NCI-H187 (cell line): ENCODE measurements at places on chromosomes 3 and 15.

DNA sequence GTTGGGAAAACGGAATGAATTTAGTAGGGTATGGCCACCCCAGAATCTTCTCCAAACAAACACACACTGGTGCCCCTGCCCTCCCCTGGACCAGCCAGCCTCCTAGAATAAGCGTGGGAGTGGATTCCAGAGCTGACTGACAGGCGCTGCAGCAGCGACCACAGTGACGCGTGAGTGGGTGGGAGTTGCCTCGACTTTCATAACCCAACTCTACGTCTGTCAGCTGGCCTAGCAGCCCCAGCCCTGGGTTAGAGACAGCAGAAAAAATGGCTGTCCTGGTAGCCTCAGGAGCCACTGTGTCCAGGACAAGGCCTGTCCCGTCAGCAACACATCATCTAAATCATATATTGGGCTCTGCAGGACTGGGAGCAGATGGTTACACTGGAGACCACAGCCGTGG, 10.0 kb downstream of the PLA2G4B start:
- DNase-seq: no peak

DNA sequence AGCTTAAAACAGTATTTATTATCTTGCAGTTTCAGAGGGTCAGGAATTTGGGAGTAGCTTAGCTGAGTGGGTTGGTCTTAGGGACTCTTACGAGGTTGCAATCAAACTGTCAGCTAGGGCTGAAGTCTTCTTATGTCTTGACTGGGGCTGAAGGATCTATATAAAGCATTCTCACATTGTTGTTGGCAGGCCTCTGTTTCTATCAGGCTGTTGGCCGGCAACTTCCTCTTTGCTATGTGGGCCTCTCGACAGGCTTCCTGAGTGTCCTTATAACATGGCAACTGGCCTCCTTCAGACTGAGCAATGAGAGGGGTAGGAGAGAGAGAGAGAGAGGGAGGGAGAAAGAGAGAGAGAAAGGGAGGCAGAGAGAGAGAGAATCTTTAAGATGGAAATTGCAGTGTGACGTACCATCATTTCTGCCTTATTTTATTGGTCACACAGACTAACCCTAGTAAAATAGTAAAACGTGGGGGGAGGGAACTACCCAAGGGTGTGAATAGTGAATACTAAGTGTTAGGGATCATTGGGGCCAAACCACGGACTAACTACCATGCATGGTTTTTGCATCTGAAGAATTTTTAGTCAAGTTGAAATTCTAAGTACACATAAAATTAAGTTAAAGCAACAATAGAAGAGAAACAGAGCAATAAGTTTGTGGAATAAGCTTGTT, 16.1 kb downstream of the FGF7 start:
- DNase-seq: no peak

DNA sequence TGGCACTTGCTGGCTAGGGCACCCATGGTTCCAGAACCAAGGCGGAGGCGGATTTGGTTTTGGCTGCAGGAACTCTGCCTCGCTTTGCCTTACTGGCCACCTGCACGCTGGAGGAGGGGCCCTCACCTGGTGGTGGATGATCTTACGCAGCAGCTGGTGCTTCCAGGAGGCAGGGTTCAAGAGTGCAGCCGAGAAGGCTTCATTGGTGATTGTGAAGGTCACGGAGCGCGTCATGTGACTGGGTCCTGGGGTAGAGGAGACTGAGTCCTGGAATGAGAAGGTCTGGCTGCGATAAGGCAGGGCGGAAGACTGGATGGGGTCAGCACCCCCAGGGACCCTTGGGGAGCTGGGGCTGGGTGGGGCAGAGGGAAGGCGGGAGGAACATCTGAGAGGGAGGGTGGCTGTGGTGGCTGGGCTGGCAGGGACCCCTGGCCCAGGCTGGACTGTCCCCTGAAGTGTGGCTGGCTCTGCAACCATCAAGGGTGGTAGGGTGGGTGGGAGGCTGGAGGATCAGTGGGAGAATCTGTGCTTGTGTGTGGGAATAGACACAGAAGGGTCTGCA, 25.8 kb upstream of the GOLGA6C start:
- DNase-seq: no peak

DNA sequence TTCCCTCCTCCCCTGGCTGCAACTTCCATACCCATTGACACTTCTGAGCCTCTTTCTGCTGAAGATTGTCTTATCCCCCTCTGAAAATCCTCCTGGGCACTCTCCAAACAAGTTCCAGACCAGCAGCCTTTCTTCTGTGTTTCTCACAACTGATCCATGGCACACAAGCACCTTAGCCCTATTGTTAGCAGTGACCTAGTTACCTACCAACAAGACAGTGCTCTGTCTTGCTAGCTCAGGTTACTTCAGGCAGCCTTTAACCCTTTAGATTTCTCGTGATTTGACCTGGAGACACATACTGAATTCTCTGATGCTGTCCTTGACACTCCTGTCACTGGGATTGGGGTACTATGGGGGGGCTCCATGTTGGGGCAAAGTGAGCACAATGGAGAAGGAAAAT, 82.1 kb downstream of the GTF2E1 start:
- no peak for DNase-seq

GRCh38 chr3:29761517-29761916, 480.6 kb downstream of the RBMS3 start:
- no peak for DNase-seq

- DNase-seq: no peak
These were observed 134.4 kb downstream of the MDFIC2 start for GRCh38 chr3:70177881-70178645.

DNA sequence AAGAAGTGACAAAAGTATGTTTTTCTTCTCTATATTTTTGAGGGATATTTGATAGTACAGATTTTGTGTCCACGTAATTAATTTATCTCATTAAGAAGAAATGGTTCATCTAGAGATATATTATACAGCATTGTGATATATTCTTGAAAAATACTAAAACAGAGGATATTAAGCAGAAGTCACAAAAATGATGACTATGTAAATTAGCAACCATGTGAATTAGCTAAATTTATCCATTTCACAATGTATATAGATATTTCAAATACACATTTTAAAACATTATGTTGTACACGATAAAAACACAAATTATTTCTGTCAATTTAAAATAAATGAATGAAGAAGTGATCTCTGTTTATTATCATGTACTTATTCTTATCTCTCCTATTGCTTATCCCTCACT, 989.5 kb downstream of the TUSC7 start:
- no peak for DNase-seq

- DNase-seq: no peak
These were observed 144.1 kb downstream of the RORA start for GRCh38 chr15:61084944-61085367.

GRCh38 chr3:160343132-160343531, 55.9 kb downstream of the IFT80 start:
- DNase-seq: no peak

DNA sequence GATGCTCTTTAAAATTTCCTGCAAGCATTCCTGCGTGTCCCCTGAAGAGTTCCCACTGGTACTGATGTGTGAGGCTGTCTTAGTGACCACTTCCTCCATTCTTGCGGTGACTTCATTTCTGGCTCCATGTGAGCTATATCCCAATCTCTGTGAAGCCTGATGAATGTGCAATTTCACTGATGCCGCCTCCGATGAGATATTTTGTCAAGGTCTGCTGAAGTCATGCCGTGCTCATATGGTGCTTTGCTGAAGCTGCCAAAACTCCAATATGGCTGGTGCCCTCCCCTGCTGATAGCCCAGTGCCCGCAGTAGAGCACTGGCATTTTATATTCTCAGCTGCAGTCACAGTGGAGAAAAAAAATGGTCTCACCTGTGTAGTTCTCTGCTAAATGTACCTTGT, 271.5 kb downstream of the EFHB start:
- DNase-seq: no peak

- DNase-seq: no peak
These were observed 59.0 kb downstream of the MAGI1 start for GRCh38 chr3:65979731-65980130.

GRCh38 chr3:104676241-104676640, 690.5 kb upstream of the ALCAM start:
- no peak for DNase-seq

DNA sequence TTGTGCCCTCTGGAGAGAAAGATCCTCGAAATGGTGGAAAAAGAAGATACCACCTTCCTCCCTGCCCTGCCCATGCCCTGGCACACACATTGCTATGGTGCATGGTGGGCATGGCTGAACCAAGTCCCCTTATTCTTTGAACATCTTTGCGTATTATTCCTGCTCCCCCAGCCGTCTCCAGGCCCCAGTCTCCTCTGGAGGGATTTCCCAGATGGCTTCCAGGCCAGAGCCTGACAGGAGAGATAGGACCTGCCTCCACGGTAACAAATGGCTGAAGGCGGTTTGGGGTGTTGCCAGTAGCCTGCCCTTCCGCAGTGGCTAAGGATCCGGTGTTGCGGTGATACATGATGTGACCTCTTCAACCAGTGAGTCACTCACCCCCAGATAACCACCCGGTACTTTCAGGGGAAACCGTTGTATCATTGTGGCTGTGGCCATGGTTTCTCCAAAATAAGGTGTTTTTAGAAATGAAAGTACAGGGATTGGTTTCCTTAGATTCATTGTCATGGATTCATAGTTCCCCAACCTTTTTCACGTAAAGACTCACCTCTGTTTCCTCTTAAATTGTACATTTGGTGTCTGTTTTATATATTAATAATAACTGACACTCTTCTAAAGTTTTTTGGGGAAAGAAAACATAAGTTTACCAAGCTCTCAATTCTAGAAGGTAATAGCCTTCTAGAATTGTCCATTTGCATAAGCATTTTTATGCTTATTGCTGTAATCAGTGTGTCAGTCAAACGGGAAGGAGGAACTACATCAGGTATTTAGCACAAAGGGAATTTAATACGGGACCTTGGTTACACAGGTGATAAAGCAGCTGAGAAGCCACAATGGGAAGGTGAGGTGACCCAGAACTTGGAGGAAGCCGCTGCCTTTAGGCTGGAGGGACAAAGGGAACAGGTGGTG, 25.9 kb downstream of the SMAD3 start:
- no peak for DNase-seq

- no peak for DNase-seq
These were observed 19.6 kb downstream of the CSRNP1 start for GRCh38 chr3:39133822-39134221.

- DNase-seq: no peak
These were observed 754.6 kb downstream of the AGBL1 start for GRCh38 chr15:86834115-86834863.

- DNase-seq: no peak
These were observed 4.2 kb upstream of the CCR2 start for GRCh38 chr3:46349484-46350261.

DNA sequence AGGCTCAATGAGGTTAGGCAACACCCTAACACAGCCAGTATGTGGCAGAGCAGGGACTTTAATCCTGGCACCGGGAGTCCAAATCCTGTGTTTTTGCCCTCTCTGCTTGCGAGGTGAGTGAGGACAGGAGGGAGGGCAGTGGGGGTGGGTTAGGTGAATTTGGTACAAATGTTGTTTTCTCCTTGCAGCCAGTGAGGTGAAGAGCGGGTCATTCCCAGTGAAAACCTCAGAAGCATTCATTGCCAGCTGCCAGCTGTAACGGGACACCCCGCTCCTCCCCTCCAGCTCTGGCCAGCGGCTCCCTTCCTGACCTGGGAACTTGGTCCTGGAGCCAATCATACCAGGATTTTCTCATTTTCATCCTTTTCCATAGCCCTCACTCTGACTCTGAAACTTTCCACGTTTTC, 45.7 kb upstream of the RAB6B start:
- DNase-seq: no peak

DNA sequence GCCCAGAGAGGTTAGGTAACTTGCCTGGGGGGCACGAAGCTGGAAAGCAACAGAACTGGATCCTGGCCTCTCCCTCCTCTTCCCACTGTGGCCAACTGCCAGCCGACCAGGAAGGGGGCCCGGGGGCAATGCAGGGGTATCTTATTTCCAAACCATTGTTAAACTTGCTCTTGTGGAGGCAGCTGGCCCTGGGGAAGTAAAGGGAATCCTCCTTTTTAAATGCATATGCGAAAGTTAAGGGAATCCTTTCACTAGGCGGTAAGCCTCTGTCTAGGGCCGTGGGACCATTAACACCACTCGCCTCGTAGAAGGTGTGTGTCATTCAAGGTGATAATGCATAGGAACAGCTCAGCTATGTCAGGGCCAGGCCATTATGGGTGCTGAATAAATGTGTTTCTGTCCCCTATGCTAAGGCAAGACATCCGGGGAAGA, 68.6 kb downstream of the ST6GAL1 start:
- DNase-seq: no peak

- DNase-seq: no peak
These were observed 54.1 kb downstream of the PLXNA1 start for GRCh38 chr3:127037021-127037400.

- no peak for DNase-seq
These were observed 66.2 kb upstream of the THSD4 start for GRCh38 chr15:71048913-71049675.

DNA sequence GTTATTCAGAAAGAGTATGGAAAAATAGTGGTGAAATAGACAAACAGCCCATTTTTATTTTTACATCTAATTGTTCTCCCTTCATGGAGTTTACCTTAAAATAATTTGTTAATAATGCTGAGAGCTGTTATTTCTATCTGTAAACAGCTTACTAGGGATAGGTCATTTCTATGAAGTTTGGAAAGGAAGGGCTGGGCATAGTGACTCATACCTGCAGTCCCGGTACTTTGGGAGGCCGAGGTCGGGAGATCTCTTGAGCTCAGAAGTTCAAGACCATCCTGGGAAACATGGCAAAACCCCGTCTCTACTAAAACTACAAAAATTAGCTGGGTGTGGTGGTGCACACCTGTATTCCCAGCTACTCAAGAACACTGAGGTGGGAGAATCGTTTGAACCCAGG, 624.3 kb upstream of the LMCD1 start:
- DNase-seq: no peak

DNA sequence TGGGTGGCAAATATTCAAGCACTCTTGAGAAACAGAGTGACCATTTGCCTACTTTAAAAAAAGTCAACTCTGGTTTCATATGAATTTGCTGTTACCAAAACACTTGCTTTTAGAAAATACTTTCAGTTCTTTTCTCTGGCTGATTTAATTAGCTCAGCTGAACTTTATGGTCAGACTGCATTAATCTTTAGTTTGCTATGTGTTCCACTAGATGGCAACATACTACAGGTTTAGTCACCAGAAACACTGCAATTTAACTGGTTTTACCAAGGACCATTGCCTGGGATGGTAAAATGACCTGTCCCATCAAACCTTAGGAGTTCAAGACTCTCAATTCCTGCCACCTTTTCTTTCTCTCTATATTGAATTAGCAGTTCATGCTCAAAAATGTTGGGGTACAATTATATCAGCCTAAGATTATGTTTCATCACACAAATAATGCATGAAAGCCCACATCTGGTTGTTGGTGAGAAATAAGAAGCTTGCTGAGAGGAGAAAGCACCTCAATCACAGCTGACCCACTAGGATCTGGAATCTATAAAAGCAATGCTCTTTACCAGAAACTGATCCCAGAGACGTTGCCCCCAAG, 14.2 kb downstream of the EIF4E3 start:
- no peak for DNase-seq

GRCh38 chr3:52481819-52482521, 13.2 kb upstream of the STAB1 start:
- DNase-seq: no peak

- no peak for DNase-seq
These were observed 34.9 kb upstream of the NRROS start for GRCh38 chr3:196604548-196604947.
